ENCODE measurements at places on chromosomes 11 and 22.
A peak's percentile ranks its signal among the peaks of the same experiment; 100 is the strongest.

- no peak for DNase-seq
Observed at GRCh38 chr11:103110391-103110790, 1.2 kb downstream of the DYNC2H1 start.

GRCh38 chr11:130649801-130650200, 201.4 kb downstream of the ADAMTS15 start:
- no peak for DNase-seq

GRCh38 chr11:18457450-18457849, 1.8 kb downstream of the LDHAL6A start:
- no peak for DNase-seq

- no peak for DNase-seq
Observed at GRCh38 chr11:78227921-78228320, 39.2 kb downstream of the USP35 start.

GRCh38 chr22:49413551-49413950, 414.1 kb downstream of the BRD1 start:
- DNase-seq = no peak

GRCh38 chr11:126874276-126874675, 126.3 kb downstream of the KIRREL3 start:
- DNase-seq = no peak

- no peak for DNase-seq
Observed at GRCh38 chr11:128961645-128962044, 19.0 kb upstream of the TP53AIP1 start.

- peak; percentile 70 for DNase-seq
Observed at GRCh38 chr11:47183969-47184368, 2.3 kb downstream of the PACSIN3 start.

- DNase-seq = no peak
Observed at GRCh38 chr11:79232346-79232745, 208.5 kb downstream of the TENM4 start.

DNA sequence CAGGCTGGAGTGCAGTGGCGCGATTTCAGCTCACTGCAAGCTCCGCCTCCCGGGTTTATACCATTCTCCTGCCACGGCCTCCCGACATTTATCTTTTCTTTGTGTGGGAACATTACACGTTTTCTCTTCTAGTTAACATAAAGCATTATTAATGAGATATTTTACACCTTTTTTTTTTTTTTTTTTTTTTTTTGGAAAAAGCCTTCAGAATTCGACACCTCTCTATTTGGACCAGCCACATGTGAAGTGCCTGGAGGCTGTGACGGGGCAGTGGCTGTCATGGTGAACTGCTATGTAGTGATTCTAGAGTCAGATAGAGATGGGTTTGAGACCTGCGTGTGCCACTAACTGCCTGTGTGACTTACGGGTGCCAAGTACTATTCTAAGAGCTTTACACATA, 64.3 kb downstream of the SMIM38 start:
- DNase-seq = no peak

- DNase-seq = no peak
Observed at GRCh38 chr11:64208086-64208795, 1.7 kb downstream of the FERMT3 start.

GRCh38 chr11:65491163-65491465, 7.7 kb upstream of the MALAT1 start:
- peak; percentile 79 for DNase-seq

DNA sequence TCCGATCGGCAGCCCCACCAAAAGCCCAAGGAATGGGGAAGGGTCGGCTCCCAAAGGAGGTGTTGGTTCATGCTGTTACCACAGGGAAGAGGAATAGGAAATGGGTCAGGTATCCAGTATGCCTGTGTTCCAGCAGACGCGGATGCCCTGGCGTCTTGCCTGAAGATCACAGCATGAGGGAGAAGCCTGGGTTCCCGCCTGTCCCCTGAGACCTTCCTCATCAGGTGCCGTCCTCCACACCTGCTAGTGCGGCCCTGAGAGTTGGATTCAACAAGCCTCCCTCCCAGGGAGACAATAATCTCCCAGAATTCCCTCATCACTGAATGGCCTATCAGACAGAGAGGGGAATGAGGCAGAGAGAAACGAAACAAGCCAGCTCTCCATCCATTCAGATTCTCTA, 92.2 kb downstream of the SPATA19 start:
- DNase-seq = no peak

- no peak for DNase-seq
Observed at GRCh38 chr22:49701380-49702067, 126.1 kb downstream of the BRD1 start.

- no peak for DNase-seq
Observed at GRCh38 chr22:24686280-24686679, 83.3 kb downstream of the GGT1 start.

GRCh38 chr22:50529897-50530579, at the start of gene TYMP:
TSS of gene TYMP (minus strand) at chr22:50530012. CDS start at chr22:50529709, 303 bp downstream.
- no peak for DNase-seq

DNA sequence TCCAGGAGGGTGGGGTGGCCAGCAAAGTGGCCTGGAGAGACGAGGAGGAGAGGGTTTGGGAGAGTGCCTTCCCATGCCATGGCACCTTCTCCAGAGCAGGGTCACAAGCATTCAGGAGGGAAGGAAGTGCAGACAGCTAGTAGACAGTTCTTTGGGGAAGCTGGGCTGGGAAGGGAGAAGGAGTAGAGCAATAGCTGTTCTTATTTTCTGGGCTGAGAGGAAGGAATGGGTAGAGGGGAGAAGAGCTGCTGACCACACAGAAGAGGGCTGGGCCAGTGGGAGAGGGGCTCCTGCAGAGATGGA, 14.8 kb upstream of the PICK1 start:
- DNase-seq = no peak

GRCh38 chr11:20407344-20407743, 19.8 kb downstream of the PRMT3 start:
- DNase-seq = no peak

- no peak for DNase-seq
Observed at GRCh38 chr22:38065539-38065938, 8.3 kb downstream of the PICK1 start.

DNA sequence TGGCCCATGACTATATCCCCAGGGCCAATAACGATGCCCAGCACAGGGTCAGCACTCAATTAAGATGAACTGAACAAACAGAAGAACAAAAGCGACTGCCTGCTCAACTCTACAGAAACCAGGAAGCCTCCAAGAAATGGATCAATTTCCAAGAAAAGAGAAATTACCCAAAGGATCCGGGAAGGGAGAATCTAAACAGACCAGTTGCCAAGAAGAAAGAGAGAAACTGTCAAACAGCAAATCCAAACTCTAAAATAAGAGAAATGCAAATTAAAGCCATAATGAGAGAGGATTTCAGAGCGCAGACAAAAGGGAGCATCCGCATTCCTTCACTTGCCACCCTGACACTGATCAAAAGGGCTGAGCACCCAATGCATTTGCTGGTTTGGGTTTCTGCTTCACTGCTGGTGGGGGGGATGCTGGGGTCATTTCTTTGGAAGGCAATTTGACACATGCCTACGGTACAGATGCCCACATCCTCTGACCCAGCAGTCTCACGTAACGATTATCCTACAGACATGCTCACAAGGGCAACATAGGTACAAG, 37.7 kb upstream of the RFPL3 start:
- no peak for DNase-seq

DNA sequence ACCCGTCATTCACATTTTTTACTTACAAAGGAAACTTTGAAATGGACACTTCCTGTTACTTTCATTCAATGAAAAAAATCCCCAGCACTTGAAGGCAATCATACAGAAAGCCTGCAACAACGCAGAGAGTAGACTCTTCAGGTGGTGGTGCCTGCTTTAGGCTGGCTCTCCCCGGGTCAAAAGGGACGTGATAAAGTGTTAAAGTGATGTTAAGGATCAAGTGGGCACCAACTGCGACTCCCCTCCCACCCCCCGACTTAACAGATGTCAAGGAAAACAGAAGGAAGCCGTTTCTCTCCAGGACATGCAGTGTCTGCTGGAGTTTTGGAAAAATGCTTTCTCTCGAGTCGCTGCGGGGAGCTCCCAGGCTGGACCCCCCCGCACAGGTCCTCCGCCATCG, 414 bp upstream of the PNPLA3 start:
- no peak for DNase-seq

DNA sequence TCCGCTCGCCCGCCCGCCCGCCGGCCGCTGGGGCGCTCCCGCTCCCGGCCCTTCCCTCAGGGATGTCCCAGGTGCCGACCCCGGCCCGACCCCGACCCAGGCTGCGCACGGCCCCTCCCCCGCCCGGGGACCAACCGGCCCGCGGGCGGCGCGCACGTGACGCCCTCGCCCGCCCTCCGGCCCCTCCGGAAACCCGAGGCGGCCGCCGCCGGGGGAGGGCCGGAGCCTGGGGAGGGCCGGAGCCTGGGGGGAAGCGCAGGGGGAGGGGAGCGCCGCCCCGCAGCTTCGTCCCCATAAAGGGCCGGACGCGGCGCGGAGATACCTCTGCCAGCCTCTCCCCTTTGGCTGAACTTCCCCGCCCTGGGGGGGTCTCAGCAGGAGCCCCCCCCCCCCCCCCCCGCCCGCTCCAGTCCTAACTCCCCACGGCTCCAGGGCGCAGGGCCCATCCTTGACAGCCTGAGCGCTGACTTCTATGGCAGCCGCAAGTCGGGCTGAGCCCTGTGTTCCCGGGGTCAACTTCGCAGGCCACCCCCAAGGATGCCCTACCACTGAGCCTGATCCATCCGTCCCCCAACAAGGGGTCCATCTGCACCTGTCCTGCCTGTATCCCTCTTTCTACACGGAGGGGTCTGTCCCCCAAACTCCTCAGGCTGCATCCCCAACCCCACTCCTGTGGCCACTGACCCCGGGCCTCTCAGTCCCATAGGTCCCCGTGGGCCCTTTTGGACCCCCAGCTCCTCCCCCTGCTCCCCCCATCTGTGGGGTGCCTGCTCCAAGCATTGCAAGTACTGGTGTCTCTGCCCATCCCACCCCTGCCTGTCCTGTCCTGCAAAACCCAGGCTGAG, at the start of gene MAPK12:
TSS of gene MAPK12 (minus strand) at position 69 of the 845 bp plus-strand sequence. CDS start 174 bp downstream, outside the sequence.
- DNase-seq = no peak

DNA sequence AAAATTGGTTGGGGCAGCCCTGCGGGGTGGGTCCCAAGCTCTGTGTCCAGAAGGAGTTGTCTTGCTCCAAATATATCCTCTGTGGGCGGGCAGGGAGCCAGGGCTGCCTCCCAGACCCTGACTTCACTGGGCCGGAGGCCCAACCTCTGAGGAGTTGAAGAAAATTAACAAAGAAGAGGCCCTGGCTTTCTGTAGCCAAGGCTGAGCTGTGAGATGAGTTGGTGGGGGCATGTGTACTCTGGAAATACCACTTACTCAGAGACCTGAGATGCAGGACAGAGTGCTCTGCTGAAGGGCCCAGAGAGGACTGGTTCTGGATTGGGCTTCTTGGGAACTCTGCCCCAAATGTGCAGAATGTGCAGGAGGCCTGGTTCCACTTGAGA, 96.3 kb downstream of the SWAP70 start:
- peak; percentile 38 for DNase-seq

DNA sequence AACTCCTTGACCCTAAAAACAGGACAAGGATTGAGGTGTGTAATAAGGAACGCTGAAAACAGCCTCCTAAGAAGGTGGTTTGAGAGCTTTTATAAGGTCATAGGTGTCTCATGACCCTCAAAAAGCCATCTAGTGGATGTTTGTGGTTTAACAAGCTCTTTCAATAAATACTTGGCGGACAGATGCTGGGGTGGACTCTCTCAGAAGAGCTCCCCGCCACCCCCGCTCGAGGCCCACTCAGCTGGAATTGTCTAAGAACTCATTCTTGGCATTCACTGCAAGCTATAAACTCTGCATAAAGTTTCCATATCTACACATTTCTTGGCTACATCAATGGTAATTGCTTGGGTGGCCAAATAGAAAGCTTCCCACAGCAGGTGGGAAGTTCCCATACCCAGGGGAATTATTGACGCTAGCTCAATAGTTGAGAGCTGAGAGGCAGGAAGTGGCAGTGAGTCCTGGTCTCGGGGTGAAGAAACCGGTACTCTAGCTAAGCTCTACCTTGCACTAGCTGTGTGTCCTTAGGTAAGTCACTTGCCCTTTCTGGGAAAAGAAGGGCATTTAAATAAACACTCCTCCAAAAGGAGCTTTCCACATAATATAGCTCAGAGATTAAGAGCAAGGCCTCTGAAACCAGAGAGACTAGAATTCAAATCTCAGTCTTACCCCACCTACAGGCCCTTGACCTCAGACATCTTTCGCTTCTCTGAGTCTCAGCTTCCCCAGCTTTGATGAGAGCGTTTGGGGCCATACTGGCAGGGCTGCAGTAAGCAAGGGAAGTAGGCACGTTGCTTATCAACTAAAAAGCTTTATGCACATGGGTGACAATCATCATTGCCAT, 6.4 kb downstream of the MS4A15 start:
- no peak for DNase-seq

DNA sequence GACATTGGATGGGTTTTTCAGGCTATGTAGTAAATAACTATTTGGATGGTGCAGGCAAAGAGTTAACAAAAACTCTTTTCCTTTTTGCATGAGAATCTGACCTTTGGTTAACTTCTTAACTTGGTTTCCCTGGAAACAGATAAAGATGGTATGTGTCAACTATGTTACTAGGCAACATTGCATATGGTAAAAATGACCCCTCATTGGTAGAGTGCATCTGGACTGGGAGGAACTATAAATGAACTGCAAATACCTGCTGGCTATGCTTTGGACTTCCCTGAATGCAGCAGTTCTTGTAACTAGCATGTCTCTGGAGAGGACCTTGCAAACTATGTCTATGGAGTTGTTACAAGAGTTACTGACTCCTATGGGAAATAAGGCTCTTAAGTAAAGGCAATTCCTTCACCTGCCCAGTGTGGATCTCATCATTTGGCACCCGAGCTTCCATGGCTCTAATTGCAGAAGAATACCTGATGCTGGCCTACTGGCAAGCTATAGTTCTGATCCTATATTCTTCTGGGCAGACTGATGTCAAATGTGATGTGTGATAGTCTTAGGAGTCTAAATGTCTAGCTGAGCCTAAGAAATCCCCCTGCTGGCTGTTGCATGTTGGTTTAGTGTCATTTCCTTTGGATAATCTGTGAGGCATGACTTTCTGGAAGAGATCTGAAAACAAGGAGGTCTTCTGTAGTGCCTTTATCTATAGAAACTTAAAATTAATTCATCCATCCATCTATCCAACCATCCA, 126.7 kb upstream of the MTMR2 start:
- DNase-seq = no peak

DNA sequence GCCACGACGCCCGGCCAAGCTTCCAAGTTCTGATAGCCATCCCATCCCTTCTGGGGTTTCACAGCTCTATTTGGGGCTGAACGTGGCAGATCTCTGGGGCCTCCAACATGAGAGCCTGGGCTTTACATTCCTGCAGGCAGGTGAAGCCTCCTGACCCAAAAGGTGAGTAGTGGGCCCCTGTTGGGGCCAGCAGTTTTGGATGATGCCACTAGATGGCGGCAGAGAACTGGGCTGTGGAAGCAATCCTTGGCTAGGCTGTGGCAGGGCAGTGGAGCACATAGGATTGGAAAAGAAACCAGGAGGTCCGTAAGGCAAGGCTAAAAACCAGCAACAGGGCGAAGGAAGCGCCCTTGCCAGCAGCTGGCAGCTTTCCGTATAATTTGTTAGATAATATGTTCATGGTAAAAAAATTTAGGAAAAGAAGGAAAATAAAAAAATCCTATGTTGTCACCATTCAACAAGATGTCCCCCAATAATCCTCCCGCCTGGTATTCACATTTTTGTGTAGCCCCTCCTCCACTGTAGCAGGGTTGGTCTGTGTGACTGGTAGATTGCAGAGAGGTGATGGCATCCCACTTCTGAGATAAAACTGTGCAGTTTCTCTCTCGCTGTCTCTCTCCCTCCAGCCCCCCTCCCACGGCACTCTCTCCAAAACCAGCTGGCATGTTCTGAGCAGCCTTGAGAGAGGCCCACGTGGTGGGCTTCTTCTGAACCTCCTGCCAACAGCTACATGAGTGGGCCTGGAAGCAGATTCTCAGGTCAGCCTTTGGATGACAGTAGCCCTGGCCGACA, 43.6 kb upstream of the OR4B1 start:
- peak; percentile 69 for DNase-seq

- DNase-seq = no peak
Observed at GRCh38 chr11:89163686-89164085, 14.0 kb upstream of the TYR start.
